ENCODE measurements at places on chromosomes 3 and 15.

DNA sequence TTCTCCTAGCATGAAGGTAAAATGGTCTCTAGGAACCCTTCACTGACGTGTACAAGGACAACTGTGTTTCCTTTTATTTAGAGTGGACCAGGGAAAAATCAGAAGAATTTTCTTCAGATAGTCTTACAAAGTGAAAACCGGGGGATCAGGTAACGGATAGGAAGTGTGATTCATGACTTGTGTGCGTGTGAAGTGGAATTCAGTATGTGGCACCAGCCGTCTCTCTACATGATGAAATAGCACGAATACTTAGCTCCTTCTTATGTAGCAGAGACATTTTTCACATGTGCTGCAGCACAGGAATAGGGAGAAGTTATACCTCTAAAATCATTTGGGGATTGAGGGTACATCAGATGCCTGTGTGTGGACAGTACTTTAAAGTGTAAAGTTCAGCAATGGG is 159.2 kb downstream of the MEX3B start:
- DNase-seq, result no peak

DNA sequence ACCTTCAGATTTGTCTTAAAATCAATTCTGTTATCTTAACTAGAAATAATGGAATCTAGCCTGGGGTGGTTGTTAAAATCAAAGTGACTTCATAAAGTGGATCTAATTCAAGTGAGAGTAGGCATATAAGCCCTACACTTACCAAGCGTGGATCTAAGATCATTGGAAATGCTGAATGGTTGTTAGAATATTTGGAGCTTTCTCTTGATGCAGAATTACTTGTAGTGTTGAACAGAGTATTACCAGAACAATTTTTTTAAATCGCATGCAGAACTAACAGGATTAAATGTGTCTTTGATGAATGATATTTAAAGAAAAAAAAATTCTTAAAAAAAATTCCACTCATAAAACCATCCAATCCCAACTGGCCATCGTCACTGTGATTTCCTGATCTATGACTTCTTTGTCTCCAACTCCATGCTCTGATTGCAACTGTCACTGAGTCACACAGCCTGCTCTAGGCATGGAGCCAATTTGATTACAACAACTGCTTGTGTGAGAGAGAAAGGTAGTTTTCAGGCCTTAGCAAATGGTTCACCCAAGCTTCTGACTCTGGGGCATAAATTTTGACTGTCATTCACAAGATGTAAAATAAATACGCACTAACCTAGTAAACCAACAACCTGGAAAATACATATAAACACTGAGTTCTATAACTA is 25.9 kb upstream of the SPRED1 start:
- no peak for DNase-seq

DNA sequence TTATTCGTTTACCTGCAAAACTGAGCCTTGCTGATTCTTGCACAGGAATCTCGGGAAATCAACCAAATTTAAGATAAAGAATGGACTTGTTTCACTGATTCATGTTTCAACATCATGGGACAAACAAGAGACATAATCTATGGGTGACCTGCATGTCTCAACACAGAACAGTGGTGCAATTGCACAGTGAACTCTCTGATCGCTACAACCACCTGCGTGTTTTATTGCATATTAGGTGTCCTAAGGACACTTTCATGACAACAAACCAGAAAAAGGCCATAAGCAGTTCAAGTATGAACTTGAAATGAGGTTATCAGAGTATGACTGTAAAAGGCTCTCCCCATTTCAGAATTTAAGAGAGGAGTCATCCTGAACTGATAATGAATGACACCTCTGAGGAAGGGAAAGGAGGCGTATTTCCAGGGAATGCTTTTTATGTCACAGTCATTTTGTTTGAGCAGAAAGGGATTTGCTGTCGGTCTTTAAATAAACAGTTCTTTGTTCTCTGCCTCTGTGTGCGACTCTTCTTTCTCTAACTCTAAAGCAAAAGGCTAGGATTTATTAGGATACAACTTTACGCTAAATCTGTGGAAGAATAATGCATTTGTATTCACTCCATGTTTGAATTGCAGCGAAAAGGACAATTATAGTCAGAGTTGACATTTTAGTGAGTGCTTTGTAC is 167.2 kb downstream of the RBMS3 start:
- no peak for DNase-seq

DNA sequence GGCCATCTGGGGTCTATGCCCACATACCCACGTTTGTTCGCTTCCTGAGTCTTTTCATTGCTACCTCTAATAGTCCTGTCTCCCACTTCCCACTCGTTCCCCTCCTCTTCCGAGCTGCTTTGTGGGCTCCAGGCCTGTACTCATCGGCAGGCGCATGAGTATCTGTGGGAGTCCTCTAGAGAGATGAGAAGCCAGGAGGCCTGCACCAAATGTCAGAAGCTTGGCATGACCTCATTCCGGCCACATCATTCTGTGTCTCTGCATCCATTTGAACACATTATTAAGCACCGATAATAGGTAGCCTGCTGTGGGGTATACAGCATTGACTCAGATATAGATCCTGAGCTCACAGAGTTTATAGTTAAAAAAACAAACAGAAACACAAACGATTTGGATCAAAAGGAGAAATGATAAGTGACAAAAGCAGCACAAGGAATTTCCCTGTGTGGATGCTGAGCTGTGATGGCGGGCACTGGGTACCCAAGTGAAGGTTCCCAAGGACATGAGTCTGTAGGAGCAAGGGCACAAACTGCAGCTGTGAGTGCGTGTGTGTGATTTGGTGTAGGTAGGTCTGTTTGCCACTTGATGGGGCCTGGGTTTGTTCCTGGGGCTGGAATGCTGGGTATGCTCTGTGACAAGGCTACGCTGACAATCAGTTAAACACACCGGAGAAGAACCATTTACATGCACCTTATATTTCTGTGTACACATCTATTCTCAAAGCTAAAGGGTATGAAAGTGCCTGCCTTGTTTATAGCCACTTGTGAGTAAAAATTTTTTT is 35.9 kb downstream of the NR1I2 start:
- no peak for DNase-seq

DNA sequence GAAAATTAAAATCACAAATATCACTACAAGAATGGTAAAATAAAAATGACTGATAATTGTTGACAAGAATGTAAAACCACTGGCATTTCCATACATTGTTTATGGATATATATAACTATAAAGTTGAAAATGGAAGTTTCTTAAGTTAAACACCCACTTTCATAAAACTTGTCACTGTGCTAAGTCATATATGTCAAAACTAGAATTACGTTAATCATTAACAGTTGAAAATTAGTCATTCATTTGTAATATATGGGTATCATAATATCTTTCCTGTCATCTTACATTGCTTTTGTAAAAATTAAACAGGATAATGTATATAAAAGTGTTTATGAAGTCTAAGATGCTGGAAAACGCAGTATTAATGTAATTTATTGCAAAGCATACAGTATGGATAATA is 1398.6 kb upstream of the ALCAM start:
- DNase-seq, result no peak

GRCh38 chr3:88263417-88264100 is 113.8 kb downstream of the C3orf38 start:
- no peak for DNase-seq

DNA sequence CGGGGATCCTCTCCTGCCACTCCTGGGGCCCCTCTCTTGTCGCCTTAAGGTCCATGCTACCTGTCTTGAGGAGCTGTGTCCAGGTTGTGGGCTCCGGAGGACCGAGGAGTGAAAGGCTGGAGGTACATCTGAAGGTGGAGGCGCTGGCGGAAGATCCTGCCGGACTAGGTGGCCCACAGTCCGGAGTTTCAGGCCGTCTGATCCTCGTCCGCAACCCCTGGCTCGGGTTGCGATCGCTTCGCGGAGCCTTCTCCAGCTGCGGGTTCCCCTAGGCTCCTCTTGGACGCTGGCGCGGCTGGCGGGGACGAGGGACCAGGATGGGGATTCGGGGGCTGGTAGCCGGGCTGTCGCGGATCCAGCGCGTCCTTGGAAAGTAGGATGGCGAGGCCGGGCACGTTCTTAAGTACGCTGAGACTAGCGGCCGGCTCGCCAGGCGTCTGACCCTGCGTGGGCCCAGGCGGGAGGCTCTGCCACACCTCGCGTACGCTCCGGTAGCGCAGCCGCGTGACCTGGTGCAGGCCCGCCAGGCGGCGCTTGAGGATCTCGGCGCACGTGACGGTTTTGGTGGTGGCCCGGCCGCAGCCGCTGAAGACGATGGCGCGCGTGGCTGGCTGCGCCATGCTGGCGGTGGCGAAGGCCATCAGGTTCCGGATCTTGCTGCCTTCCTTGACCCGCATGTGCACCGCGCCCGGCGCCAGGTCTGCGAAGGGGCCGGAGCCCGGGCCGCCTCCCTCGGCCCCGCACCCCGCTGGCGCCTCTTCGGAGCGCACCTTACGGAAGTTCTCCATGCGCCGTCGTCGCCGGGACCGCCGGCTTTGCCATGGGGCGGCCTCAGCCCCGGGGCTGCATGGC is 550 bp downstream of the RPP25 start:
- no peak for DNase-seq

GRCh38 chr3:142498397-142499180 is 50.8 kb upstream of the XRN1 start:
- no peak for DNase-seq

GRCh38 chr3:177906578-177907229 is 629.5 kb upstream of the KCNMB2 start:
- no peak for DNase-seq

DNA sequence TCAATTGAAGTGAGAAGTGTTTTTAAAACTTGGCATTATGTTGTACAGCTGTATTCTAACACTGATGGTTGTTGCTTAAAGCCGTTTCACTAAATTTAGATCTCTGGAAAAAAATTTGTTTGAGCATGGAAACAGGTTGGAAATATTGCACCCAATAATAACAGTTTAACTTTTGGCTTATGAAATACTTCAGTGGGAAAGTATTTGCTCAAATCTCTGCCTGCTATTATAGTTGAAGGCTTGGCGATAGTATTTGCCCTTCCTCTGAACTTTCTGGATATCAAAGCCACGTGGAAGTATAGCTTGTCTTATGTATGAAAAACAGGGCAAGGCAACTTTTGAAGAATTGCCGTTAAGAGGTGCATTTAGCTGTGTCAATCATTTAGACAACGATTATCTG is 270.3 kb upstream of the LRRFIP2 start:
- no peak for DNase-seq

- DNase-seq, result peak; percentile 64
Observed at GRCh38 chr3:141498598-141499223, 11.9 kb downstream of the RASA2 start.

- DNase-seq, result no peak
Observed at GRCh38 chr3:29565236-29565635, 284.4 kb downstream of the RBMS3 start.

DNA sequence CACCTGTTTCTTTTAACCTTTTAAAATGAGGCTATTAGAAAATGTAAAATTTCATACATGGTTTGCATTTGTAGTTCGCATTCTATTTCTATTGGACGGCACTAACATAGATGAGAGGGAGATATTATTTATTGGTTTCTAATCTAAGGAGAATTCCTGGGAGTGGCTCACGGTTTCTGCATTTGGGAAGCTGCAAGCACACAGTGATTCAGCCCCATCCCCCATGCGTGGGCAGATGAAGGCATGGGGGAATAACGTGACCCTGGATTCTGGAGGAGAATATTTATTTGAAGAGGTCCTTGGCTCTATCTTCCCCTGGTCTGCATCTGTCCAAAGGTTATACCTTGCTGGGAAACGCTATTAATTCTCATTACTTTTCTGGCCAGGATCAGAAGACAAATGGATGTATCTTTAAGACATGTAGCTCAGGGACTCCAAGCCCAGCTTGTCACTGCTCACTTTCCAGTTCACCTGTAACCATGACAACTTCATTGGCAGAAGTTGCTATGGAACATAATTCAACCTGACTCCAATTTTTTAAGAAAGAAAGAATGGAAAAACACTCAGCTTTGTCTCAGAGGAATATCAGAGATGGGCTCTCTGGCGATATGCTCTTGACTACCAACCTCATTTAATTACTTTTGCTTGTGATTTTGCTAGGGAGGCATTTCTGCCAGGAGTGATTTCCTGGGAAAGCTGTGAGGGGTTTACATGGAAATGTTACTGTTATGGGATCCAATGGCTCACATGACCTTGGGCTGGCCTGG is 27.2 kb upstream of the POMGNT2 start:
- no peak for DNase-seq

GRCh38 chr3:33786565-33787327 is 11.7 kb upstream of the PDCD6IP start:
- DNase-seq, result no peak

DNA sequence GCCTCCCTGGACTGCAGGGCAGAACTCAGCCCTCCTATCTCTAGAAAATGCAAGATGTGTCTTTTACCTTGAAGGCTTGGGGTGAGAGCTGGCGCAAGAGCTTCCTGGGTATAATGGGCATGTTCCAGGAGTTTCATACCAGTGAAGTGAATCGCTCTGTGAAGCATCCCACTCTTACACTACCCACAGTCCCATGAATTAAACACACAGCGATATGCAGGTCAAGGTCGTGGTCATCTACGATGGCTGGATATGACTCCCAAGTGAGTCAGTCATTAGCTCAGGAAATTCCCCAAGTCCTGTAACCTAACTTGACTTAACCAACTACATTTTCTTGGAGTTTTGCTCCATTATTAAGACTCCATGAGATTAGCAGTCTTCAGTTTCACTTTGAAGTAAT is 439.7 kb downstream of the NTRK3 start:
- DNase-seq, result no peak

DNA sequence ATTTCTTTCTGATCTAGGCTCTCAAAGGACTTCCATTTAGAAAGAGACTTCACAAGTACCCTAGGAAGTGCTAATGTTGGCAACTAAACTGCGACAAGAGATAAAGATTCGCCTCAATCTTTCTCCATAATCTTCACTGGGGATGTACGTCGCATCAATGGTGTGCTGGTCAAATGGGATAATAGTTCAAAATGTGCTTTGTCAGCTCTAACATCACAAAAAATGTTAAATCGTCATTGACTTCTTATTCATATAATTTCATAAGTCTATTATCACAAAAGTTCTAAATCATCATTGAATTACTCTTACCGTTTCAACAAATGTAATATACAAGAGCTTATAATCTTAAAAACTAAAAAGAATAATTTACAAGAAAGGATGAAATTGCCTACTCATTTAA is 727.7 kb downstream of the ROBO1 start:
- DNase-seq, result no peak

DNA sequence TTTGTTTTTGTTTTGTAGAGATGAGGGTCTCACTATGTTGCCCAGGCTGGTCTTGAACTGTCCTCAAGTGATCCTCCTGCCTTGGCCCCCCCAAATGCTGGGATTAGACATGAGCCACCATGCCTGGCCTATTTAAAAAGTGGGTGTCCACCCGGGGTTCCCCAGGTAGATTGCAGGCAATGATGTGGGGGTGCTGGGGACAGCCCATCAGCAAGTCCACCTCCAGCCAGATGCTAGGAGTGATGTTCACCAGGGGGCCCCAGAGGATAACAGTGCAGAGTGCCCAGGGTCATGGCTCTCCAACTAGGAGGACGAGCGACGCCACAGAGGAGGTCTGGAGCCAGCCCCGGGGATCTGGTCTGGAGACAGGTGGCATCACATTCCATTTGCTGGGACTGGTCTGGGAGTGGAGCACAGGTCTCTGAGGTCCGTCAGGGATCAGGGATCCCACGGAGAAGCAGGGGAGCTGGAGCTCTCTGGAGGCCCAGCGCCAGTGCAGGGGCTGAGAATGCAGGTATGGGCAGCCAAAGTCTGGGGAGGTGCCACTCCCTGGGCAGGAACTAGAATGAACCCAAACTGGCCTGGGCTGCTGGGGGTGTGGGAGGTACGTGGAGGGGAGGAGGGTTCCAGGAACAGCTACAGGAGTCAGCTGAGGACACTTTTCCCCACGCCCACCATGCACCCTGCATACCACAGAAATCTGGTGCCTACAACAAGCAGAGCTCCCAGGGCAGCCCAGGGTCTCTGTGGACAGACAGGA is 51.2 kb upstream of the PCSK6 start:
- DNase-seq, result no peak

Data from stimulated activated CD4-positive, alpha-beta T cell treated with anti-CD3 and anti-CD28 coated beads, Interleukin-1b, Interleukin-23, amount 100 ng/mL, for 1 hour (primary cell).